ENCODE measurements at places on chromosomes 7 and 10. TPM values are rescaled to one million over a fixed set of nuclear protein-coding genes. Genes with fewer than 3 reads are reported as not detected.

Gene IFIT1
- total RNA-seq: 0.77 TPM

Gene CLDN4
- total RNA-seq: under 0.01 TPM

Gene SYT15
- total RNA-seq: 2.2 TPM

Gene NRG3
- 10.6 TPM for total RNA-seq

Gene GRID1
- not detected for total RNA-seq

Gene TSPAN15
- total RNA-seq: 86.2 TPM

Gene KCTD7
- total RNA-seq: 4.8 TPM

Gene TFPI2
- 202 TPM for total RNA-seq

Gene MRC1
- 201 TPM for total RNA-seq

Gene IFIT3
- 11.2 TPM for total RNA-seq

Gene SSMEM1
- not detected for total RNA-seq

Gene SRI
- total RNA-seq: 98.3 TPM

Gene MYL10
- not detected for total RNA-seq

Gene BMI1
- 30.8 TPM for total RNA-seq

Gene POM121L12
- total RNA-seq: not detected

Gene NOBOX
- total RNA-seq: not detected

Gene PCLO
- 5.3 TPM for total RNA-seq

Gene IL15RA
- 9.9 TPM for total RNA-seq

Gene ZNF727
- 0.26 TPM for total RNA-seq

Gene WBP1L
- 61.9 TPM for total RNA-seq

Gene DRGX
- not detected for total RNA-seq

Gene FKBP14
- 9.4 TPM for total RNA-seq

Gene ARMC3
- not detected for total RNA-seq

Gene PHTF2
- total RNA-seq: 19.5 TPM

Gene STEAP4
- total RNA-seq: not detected

Gene PIK3CG
- total RNA-seq: 2.0 TPM

Gene GIMAP5
- 420 TPM for total RNA-seq

Gene CHST15
- total RNA-seq: 73.1 TPM

Gene TMEM176B
- total RNA-seq: not detected

Gene HMX3
- not detected for total RNA-seq

All from dermis lymphatic vessel endothelial cell (primary cell).